ENCODE measurements at places on chromosomes 13 and 19.

DNA sequence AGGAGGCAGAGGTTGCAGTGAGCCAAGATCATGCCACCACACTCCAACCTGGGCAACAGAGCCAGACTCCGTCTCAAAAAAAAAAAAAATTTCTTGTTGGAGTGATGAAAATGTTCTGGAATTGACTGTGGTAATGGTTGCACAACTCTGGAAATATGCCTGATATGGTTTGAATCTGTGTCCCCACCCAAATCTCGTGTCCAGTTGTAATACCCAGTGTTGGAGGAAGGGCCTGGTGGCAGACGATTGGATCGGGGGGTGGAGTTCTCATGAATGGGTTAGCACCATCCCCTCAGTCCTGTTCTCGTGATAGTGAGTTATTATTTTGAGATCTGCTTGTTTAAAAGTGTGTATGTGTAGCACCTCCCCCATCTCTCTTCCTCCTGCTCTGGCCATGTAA, 41.1 kb upstream of the MAP3K10 start:
- no peak for DNase-seq

GRCh38 chr13:39245688-39246087, 207.4 kb downstream of the NHLRC3 start:
- no peak for DNase-seq

GRCh38 chr13:71602344-71602743, 264.7 kb downstream of the DACH1 start:
- no peak for DNase-seq

DNA sequence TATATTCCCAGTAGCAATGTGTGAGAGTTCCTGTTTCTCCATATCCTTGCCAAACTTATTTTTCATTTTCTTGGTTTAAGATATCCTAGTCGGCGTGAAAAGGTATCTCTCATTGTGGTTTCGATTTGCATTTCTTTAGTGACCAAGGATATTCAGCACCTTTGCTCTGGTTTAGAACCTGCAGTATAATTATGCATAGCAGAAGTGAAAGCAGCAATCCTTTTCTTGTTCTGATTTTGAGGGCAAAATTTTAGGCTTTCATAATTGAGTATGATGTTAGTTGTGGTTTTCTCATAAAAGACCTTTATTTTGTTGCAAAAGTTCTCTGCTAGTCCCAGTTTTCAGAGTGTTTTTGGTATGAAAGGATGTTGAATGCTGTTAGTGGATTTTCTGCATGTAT, 491.0 kb downstream of the FGF9 start:
- DNase-seq, result no peak

- no peak for DNase-seq
Measured at GRCh38 chr19:6925386-6925785, 38.0 kb downstream of the ADGRE1 start.

GRCh38 chr13:111429064-111429558, 108.7 kb downstream of the TEX29 start:
- peak; percentile 7 for DNase-seq

DNA sequence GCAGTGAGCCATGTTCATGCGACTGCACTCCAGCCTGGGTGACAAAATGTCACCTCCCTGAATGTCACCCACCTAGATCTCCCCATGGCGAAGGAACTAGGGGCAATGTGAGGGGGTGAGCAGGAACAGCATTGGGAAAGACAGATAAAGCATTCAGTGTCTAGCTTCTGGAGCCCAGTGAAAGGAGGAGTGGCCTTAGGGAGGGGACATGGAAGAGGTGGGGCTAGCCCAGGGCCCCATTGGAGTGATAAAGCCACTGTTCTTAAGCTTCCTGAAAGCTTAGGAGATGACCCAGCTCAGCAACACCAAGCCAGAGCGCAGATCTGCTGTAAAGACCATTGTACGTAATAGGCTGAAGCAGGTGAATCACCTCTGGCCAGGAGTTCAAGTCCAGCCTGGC, 13.0 kb upstream of the KCNN1 start:
- DNase-seq, result no peak

GRCh38 chr13:107551521-107551920, 663.8 kb downstream of the LIG4 start:
- DNase-seq, result no peak

DNA sequence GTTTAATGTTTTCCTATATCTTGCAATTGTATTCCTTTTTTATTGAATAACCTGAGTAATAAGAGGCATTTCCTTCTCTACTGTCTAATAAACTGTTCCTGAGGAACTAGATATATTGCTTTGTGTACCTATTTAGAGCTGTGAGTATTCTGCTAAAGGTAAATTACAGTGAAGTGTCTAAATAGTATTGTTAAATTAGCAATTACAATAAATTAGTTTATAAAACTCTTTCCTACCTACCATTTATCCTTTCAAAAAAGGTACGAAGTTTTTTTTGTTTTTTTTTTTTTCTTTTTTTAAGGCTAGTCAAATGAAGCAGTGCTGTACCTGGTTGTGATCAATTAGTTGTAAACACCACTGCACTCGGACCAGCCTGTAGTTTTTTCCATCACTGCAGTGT, 34.8 kb downstream of the TM9SF2 start:
- DNase-seq, result no peak

- DNase-seq, result no peak
Measured at GRCh38 chr19:30671622-30672051, 299.5 kb downstream of the ZNF536 start.

DNA sequence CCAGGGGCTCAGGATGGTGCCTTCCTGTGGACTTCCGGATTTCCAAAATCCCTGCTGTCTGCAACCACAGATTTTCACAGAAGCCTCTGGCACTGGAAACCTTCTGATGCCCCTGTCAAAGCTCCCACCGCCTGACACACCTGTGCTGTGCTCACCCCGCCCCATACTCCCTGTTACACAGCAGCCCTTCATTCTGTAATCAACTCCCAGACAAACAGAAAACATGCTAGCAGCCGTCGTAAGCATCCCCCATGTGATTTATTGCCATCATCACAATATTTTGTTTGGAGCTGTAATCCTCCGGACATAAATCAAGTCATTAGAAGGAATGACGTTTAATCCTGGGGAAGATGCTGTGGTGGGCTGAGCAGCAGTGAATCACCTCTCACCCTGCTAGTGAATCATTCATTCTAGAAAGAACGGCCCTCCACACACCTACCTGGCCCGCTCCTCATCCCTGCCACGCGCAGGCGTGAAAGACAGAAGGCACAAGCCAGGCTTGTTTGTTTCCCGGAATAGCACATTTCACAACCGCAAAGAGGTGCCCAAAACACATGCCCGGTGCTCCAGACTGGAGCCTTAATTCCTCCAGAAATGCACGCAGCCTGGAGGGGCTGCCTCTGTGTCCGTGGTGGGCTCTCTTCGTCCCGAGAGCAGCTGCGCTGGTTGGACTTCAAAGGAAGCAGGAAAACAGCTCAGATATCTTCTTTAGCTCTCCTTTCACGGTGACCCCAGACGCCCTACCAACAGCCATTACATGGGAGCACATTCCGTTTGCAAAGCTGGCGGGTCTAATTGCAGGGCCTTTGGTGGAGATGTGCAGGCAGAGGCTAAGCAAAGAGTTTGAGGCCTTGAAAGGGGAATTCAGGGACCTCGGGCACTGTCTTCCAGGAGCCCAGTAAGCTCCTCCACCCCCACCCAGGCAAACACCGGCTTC, 41.3 kb upstream of the KCTD15 start:
- no peak for DNase-seq

DNA sequence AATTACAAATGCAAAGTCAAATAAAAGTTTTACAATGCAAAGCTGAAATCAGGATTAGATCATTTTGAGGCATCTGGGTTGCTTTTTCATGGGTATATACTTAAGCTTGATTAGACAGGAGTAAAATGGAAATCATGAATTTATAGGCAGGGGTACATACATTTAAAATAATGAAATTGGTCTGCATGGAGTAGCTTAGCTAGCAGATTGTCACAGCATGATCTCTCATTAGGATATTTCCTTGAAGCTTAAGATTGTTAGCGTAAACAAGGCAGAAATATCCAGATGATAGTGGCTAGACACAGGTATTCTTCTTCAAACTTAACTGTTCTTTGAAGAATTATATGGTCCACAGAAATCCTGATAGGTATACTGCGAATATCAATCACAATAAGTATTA, 1627.0 kb upstream of the PCDH20 start:
- DNase-seq, result no peak

DNA sequence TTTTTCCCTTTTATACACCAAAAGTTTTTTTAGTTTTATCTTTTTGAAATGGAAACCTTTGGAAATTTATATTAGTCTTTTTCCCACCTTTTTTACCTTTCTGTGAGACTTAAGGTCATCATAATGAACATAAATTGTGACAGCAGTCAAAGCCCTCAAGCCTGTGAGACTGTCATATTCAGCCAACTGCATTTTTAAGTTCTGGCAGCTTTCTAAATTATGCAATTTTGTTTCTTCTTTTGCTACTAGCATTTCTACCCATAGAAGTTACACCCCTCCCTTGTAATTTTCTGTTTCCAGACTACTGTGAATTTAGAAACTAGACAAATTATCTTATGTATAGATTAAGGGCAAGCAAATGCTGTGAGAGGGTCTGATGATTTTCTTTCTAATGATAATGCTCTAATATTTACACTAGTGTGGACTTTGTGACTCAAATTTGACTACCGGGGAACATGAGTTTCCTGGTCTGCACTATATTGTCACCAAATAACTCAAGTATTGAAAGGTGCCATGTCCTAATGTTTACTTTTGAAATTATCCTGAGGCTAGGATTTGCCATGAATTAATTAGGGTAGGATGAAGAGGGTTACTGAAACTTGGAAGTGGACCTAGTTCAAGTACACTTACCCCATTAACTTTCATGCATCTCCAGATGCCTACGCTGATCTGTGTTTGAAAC, 43.7 kb downstream of the FRY start:
- no peak for DNase-seq

- no peak for DNase-seq
Measured at GRCh38 chr13:44519642-44520041, 56.5 kb downstream of the TSC22D1 start.

GRCh38 chr19:10260141-10260584, 8.1 kb downstream of the MRPL4 start:
- no peak for DNase-seq

DNA sequence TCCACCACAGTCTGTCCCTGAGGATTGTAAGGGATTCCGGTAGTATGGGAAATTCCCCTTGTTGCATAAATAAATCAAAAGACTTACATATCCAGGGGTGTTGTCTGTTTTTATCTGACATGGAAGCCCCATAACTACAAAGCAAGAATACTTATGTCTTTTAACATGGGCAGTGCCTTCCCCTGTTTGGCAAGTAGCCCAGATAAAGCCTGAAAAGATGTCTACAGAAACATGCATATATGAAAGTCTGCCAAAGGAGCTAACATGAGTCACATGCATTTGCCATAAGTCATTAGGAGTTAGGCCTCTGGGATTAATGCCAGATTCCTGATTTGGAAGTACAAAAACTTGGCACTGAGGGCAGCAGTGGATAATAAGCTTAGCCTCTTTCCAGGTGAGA, 62.1 kb downstream of the ZNF737 start:
- DNase-seq, result no peak

DNA sequence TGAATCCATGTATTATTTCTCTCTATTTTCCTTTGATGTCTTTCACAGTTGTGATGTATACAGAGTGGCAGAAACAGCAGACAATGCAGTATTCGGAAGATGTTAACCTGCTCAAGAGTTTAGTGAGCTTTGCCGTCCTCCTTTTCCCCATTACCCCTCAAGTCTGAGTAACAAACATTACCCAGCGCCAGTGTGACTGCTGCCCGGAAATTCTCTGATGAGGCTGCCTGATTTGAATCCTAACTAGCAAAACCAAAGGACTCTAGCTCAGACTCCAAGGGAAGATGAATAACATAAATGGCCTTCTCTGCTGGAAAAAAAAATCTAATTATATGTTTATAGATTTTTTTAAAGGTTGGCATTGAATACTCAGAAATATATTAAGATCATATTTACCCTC, 247.3 kb upstream of the SOX21 start:
- DNase-seq, result no peak

DNA sequence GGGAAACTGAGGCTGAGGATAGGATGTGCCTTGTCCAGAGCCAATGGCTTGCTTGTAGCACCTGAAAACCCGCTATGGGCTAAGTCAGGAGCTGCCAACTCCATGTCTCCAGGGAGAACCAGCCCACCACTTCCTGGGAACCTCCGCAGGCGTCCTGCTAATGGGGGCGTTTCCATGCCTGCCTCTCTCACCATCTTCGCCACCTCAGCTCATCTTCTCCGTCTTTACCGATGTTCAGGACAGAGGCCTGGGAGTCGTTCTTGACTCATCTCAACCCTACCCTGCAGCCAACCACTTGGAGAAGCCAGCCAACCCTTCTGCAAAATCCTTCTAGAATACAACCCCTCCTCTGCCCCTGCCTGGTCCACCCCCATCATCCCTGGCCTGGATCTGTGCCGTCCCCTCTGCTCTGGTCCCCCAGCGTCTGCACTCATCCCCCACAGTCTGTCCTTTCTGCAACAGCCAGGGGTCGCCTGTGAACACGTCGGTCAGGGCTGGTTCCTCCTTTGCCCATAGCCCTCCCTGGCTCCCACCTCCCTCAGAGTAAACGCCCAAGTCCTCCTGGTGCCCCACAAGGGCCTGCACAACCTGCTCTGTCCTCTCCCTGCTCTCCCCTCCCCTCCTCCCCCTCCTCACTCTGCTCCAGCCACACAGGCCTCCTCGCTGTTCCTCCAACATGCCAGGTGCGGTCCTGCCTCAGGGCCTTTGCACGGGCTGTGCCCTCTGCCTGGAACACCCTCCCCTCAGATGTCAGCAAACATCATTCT, 31.0 kb downstream of the PTPRS start:
- no peak for DNase-seq

DNA sequence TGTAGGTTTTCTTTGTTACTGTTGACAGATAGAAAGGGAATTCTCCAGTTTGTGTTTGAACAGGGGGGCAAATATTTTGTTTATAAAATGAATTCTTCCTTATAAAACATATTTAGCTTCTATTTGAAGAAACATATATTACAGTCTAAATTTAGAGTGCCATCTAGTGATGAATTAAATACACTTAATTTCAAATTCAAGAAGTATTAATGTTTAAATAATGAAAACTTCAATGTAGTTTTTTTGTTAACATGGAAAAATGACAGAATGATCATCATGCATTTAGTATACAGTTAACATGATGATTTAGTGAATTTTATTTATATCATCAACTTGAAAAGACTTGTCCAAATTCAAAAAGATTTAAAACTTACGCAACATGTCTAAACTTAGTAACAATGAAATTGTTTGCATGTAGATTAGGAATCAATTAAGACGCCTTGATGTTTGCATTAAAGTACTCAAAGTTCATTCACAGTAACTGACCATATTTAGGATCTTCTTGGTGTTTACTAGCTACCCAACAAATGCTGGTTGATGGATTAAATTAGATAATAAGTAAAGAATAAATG, 765.9 kb upstream of the SLITRK1 start:
- no peak for DNase-seq

Measured in Kasumi-1 (cell line).